Pericardium fibroblast (primary cell): ENCODE measurements at places on chromosomes 2 and 18. TPM values are rescaled to one million over a fixed set of nuclear protein-coding genes. Genes with fewer than 3 reads are reported as not detected.

The MYO3B gene
- total RNA-seq, result not detected in 2 replicates

The PKDCC gene
- total RNA-seq, result 134 and 207 TPM in 2 replicates

The COL4A3 gene
- total RNA-seq, result 0.47 TPM in 1 of 2 replicates, not detected in the other

The GALNT14 gene
- total RNA-seq, result 0.09 TPM in 1 of 2 replicates, not detected in the other

The ODC1 gene
- total RNA-seq, result 73.6 and 111 TPM in 2 replicates

The VIT gene
- total RNA-seq, result 1.2 and 3.4 TPM in 2 replicates

The LYPD6 gene
- total RNA-seq, result 0.51 and 2.7 TPM in 2 replicates

The SP140 gene
- not detected in 2 replicates for total RNA-seq

The STPG4 gene
- not detected in 2 replicates for total RNA-seq

The WNT6 gene
- not detected in 2 replicates for total RNA-seq

The INSIG2 gene
- 4.7 and 10.5 TPM in 2 replicates for total RNA-seq

The PROM2 gene
- 0.09 and 0.12 TPM in 2 replicates for total RNA-seq
